ENCODE measurements at places on chromosomes 5 and 9.

DNA sequence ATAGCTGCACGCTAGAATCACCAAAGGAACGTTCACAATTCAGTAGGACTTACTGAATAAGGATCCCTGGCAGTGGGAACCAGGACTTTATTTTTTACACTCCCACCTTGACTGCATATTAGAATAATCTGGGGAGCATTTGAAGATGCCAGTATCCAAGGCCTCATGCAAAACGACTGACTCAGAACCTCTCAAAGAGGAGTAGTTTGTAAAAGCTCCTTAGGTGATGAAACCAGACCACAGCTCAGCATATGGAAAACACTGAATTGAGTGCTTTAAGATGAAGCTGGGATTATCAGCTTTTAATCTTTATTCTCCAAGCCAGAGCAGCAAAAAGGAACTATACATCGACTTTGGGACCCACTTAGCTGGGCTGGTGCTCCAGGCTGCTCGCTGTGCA, 288.3 kb downstream of the MLLT3 start:
- no peak for DNase-seq

DNA sequence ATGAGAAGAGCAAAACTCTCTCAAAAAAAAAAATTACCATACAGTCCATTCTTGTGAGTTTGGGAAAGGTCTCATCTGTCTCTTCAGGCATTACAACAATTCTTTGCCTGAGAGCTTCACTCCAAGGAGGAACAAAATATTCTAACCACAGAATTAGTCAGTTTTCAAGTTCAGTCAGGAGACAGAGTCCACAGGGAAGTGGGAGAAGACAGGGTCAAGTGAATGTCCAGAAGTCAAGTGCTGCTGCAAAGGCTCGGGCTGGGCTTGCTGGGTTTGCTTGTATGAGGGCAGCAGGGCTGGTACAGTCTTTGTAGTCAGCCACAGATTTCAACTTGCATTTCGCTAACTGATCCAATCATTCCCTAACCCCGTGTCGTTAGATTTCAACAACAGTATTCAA, 17.6 kb upstream of the HEXB start:
- DNase-seq: no peak

- no peak for DNase-seq
Observed at GRCh38 chr5:88396000-88396535, 127.4 kb upstream of the TMEM161B start.

DNA sequence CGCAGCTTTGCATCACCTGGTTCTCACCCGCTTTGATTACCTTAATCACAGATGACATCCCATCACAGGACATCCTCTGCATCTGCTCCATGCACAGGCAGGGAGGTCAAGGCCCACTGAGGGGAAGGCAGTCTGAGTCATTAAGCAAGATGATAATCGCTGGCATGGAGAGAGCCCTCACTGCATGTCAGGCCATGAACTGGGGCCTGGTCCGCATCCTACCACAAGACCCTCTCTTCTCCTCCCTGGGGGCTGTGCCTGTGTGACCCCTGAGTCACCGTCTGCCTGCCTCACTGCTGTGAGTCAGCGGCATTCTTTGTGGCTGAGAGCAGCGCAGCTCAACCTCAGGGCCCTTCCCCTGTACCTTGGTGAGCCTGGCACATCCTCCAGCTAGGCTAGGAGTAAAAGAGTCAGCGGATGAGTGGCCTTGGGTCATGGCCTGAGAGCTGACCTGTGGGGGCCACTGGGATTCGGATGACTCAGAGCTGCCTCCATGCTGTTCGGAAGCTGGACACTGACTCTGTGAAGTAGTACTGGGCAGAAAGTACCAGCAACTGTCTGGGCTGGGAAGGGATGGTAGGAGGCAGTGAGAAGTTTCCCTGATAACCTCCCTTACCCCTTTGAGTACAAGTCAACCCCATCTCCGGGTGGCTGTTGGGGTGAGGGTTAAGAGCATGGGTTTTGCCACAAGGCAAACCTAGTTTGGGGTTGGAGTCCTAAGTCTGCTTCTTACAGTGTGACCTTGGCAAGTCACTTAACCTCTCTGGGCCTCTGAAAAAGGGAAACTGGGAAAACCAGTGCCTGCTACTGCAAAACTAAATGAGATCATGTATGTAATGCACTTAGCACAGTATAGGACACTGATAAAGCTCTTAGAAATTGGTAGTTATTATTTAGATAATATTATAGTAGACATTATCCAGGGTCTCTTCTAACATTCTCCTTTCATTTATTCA, 14.6 kb upstream of the ARSI start:
- no peak for DNase-seq

- no peak for DNase-seq
Observed at GRCh38 chr9:132757016-132757415, 86.8 kb downstream of the GTF3C4 start.

- no peak for DNase-seq
Observed at GRCh38 chr9:100595391-100596199, 17.7 kb downstream of the CAVIN4 start.

- no peak for DNase-seq
Observed at GRCh38 chr5:150613991-150614660, 26.3 kb upstream of the SYNPO start.

DNA sequence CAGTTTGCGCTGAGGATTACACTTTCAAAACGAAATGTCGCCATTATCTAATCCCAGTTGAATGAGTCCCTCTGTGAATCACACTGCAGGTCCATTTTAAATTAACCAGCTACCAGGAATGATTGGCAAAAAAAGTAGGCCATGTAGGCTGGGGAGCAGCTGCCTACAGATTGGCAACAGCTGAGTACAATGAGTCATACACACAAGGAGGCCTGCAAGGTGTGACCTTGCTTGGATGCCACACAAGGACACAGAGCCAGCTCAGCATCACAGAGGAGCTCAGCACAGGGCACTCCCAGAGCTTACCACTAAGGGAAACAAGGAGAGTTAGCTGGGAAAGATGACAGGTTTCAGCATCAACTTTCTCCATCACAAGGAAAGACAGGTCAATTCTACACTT, 12.9 kb downstream of the HAVCR1 start:
- DNase-seq: no peak

GRCh38 chr5:32100230-32100629, 73.9 kb downstream of the GOLPH3 start:
- no peak for DNase-seq

DNA sequence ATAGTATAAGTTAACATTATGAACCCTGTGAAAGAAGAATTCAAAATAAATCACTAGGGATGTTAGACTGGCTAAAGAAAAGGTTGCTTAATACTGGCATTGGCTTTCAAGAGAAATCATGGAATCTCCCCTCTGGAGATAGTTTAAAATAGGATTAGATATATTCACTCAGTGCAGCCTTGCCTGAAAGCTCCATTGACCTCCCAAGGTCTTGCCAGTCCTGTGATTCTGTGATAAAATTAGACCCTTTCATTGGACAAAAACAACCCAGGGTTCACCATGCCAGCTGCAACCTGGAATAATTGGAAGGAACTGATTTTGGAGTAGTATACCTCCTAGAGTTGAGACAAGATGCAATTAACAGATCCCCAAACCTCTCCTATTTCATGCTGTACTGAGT, 588.1 kb upstream of the MEF2C start:
- no peak for DNase-seq

DNA sequence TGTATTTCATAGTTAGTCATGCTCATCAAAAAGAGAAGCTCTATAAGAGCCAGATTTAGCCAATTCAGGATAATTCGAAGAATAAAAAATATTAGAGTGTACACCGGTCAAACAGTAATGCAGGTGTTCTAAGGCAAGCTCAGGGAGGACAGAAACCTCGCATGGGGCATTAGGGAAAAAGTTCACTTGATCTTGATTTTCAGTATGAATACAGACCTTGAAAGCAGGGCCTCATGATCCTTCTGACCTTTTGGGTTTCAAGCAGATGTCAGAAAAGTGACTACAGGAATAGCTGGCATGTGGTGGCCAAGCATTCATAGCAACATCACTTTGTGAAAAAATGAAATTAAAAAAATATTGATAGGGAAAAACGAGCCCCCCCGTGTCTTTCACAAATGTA, 394.9 kb downstream of the KIF4B start:
- DNase-seq: no peak

- DNase-seq: no peak
Observed at GRCh38 chr5:106397700-106398099, 1273.0 kb downstream of the EFNA5 start.

GRCh38 chr5:160727296-160727997, 124.6 kb downstream of the ATP10B start:
- DNase-seq: no peak

GRCh38 chr9:882416-882924, 41.0 kb downstream of the DMRT1 start:
- DNase-seq: no peak

GRCh38 chr9:121133104-121133816, 58.5 kb downstream of the CNTRL start:
- peak; percentile 55 for DNase-seq

- DNase-seq: no peak
Observed at GRCh38 chr9:134304690-134305089, 21.6 kb upstream of the RXRA start.

DNA sequence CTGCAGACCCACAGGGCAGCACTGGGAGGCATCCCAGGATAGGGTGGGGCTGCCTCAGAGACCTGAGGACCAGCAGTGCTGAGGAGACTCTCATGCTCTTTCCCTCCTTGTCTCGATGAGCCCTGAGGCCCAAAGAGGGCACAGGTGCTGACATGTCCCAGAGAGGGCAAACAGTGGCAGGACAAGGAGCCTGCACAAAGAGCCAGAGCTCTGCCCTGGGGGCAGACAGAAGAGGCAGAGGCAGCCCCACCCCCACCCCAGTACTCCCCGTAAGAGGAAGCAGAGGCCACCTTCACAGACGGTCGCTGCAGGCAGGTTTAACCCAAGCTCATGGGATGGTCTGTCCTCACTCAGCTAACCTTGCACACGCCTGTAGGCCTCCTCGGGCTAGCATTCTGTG, 29.4 kb upstream of the TTLL11 start:
- no peak for DNase-seq

GRCh38 chr5:75053054-75053303, 621 bp upstream of the GCNT4 start:
- DNase-seq: no peak

DNA sequence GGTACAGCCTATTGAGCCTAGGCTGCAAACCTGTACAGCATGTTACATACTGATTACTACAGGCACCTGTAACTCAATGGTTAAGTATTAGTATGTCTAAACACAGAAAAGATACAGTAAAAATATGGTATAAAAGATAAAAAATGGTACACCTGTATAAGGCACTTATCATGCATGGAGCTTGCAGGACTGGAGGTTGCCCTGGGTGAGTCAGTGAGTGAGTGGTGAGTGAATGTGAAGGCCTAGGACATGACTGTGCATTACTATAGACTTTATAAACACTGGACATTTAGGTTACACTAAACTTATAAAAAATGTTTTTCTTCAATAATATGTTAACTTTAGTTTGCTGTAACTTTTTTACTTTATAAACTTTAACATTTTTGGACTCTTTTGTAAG, 171.3 kb downstream of the SLC28A3 start:
- DNase-seq: no peak

- DNase-seq: no peak
Observed at GRCh38 chr9:89803403-89803802, 198.6 kb downstream of the GADD45G start.

DNA sequence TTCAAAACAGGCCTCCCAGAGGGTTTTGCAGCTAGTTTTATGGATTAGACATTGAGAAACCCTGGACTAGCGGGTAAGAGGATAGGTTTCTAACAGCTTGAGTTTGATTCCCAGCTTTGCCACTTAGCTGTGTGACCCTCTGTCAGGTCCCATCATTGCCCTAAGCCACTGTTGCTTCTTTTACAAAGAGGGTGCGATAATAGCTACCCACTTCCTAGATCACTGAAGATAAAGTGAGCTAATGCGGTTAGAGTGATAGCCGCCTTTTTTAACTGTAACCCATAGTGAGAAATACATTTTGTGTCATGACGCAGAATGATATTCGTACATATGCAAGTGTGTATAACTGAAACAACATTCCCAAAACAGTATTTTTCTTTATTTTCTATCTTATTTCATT, 40.3 kb downstream of the CSF1R start:
- DNase-seq: no peak

- no peak for DNase-seq
Observed at GRCh38 chr9:8651070-8651845, 851.7 kb upstream of the DMAC1 start.

GRCh38 chr9:110069326-110070248, 138.4 kb downstream of the C9orf152 start:
- DNase-seq: no peak

Measured in stimulated activated CD4-positive, alpha-beta T cell treated with anti-CD3 and anti-CD28 coated beads, Interleukin-4, amount 100 ng/mL, for 4 hours (primary cell).